ENCODE measurements at places on chromosomes 2 and 18.
A peak's percentile ranks its signal among the peaks of the same experiment; 100 is the strongest.

DNA sequence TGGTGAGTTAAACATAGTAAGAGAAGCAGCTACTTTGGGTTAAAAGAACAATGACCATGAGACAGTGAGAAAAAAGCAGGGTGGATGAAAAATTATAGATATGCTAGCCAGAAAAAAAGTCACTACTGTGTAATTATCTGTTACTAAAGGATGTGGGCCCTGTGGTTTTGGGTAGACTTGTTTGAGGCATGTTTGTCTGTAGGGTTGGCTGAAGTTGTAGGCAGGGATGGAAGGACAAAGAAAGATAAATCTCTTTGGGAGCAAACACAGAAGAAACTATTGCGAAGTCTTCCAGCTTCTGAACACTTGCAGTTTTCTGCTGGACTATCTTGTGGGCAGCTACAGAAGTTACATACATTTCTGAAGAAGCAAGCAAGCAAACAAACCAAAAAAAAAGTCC, 28.2 kb downstream of the RND3 start:
- DNase-seq = no peak

- DNase-seq = no peak
Measured at GRCh38 chr18:69885841-69886531, 61.7 kb downstream of the CD226 start.

DNA sequence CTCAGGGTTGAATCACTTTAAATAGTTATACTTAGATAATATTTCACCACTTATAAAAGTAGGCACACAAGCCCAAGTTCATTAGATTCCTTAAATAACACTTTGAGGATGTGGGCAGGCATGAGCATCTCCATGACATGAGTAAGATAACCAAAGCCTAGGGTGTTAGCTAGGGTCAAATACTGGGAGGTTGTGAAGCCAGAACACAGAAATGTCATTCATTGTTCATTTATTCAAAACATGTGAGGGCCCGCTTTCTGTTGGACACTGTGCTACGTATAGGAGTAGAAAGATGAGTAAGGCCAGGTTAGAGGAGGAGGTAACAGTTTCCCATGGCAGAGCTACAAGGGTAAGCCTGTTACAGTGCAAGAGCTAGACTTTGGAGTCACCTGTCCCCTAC, 93.5 kb upstream of the NEDD4L start:
- DNase-seq = no peak

- DNase-seq = no peak
Measured at GRCh38 chr2:132638313-132639040, 31.5 kb downstream of the LYPD1 start.

DNA sequence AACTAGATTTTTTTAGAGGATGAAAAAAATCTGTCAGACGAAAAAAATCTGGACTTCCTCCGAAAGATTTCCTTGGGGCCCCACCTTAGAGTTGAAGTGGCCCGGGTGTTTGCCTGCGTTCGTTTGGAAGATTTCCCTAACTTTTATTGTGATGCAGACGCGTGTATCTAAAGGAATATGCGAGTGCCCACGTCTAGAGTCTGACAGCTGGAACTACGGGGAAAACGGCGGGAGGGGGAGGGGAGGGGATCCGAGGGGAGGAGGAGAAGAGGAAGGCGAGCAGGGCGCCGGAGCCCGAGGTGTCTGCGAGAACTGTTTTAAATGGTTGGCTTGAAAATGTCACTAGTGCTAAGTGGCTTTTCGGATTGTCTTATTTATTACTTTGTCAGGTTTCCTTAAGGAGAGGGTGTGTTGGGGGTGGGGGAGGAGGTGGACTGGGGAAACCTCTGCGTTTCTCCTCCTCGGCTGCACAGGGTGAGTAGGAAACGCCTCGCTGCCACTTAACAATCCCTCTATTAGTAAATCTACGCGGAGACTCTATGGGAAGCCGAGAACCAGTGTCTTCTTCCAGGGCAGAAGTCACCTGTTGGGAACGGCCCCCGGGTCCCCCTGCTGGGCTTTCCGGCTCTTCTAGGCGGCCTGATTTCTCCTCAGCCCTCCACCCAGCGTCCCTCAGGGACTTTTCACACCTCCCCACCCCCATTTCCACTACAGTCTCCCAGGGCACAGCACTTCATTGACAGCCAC, 2.4 kb upstream of the SP9 start:
- no peak for DNase-seq

DNA sequence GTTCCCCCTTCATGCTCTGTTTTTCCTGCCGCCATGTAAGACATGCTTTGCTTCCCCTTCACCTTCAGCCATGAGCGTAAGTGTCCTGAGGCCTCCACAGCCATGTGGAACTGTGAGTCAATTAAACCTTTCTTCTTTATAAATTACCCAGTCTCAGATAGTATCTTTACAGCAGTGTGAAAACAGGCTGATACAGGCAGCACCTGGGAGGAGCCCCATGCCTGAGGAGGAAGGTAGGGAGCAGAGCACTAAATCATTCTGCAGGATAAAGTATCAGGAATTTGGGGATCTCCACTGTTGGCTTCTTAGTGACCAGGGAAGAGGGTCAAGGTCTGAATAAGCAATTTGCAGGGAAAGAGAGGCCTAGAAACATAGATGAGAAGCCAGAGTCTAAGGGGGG, 78.0 kb downstream of the KCNF1 start:
- DNase-seq = no peak

- no peak for DNase-seq
Measured at GRCh38 chr2:160358046-160358445, 135.6 kb downstream of the RBMS1 start.

DNA sequence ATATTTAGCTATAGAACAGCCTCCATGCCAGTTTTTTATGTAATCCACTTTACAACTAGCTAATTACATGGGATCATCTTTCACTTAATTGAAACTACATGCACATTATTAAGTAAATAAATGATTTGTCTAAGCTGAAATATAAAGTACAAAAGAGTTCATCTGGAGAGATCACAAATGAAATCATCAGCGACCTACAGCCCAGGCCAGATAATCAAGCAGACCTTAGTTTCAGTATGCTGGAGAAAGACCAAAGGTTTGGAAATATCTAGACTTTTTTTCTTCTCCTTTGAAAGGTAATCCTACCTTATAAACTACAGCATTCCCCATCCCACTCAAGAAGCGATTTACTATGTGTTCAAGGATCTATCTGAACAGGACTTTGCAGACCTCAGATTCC, 26.5 kb downstream of the FIGN start:
- no peak for DNase-seq

DNA sequence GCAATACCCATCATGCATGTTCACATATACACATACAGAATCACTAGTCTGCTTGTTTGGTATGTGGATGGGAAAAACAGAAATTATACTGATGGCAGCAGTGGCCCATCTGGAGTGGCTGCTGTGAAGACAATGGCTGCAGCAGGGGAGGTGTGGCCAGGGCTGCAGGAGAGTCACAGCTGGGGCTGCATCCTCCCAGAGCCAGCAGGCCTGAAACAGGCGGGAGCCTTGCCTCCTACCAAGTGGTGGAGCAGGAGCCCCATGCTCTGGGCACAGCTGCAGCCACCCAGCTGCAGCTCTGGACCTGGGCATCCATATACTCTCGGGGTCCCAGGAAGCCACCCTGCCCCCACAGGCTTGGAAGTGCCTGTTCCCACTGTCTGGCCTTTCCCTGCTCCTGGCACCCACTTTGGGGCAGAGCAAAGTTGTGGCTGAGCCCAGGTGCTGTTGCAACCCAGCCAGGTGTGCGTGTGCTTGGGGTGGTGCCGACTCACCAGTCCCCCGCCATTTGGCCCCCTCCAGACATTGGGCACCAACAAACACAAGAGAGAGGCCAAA, 136.6 kb downstream of the SPAG16 start:
- no peak for DNase-seq

GRCh38 chr18:28183418-28184078, 6.6 kb upstream of the CDH2 start:
- DNase-seq = no peak

DNA sequence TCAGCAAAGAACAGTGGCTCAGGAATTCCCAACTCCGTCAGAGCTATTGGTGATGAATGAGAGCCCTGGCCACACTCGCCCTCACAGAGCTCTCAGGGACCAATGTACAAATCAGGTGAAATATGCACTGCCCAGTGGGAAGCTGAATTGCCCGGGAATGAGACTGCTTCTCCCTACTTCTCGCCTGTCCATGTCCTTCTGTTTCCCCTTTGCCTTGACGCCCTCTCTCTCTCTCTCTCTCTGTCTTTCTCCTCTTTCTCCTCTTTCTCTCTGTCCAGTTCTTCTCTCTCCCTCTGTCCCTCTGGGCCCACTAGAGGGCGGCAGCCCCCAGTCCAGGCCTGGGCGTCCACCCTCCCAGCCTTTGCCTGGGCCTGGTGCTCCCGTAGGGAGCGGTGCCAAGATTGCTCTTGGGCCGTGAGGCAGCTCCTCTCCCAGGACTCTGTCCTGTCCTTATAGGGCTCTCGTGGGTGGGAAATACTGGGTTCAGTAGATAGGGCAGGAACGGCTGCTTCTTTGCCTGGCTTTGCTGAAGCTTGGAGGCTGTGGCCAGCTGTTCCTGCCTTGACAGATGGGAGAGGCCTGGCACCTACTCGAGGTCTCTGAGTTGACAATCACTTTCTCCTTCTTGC, 28.4 kb upstream of the PUM2 start:
- DNase-seq = peak; percentile 88

GRCh38 chr2:124482551-124482950, 457.5 kb downstream of the CNTNAP5 start:
- DNase-seq = no peak

DNA sequence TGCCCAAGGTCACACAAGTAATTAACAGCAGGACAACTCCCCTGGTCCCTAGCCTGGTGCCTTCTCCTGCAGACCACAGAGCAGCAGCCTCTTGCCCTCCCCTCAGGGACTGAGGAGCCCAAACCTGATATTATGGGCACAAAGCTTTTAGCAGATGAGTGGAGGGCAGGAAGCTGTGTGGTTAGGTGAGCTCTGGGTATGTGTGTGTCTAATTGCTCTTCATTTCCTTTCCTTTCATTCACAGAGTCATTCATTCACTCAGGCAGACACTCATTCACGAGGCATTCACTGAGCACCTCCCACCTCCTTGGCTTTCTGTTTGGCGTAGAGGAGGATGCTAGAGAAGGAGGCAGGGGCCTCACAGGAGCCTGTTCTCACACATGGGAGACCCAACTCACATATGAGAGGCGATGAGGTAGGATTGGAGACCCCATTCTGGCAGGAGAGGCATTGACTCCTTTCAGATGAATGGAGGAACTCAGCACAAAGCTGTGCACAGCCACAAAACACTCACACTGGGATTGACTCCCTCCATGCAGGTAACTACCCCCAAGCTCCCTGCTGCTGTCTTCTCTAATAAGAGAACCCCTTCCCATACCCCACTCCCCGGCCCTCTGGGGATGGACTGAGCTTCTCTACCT, 306.8 kb upstream of the SKOR2 start:
- DNase-seq = no peak

GRCh38 chr18:39698436-39698835, 2132.8 kb upstream of the CELF4 start:
- no peak for DNase-seq

- peak; percentile 15 for DNase-seq
Measured at GRCh38 chr2:112121682-112122254, 16.4 kb upstream of the FBLN7 start.

DNA sequence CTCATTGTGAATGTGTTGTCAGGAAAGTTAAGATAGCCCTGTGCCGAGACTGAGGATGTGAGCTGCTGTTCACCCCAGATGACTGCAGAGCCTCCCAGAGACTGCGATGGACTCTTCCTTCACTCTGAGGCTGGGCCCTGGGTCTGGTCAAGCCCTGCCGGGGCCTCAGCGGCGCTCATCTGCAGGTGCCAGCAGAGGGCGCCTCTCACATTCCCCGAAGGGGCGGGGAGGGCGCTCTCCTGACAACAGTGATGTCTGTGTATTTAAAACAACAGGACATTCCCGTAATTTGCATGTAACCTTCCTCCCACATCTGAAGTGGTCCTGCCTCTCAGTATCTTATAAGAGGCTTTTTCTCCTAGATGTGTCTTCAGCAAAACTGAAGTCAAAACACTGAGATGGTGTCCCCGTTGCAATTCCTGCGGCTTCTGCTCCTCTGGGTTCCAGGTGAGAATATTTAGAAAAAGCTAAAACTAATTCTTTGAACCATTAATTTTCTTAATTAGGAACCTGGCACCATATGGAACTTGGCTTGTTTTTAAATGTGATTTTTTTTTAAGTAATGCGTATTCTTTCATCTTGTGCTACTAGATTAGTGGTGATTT, 1377.9 kb downstream of the RPIA start:
- peak; percentile 60 for DNase-seq

DNA sequence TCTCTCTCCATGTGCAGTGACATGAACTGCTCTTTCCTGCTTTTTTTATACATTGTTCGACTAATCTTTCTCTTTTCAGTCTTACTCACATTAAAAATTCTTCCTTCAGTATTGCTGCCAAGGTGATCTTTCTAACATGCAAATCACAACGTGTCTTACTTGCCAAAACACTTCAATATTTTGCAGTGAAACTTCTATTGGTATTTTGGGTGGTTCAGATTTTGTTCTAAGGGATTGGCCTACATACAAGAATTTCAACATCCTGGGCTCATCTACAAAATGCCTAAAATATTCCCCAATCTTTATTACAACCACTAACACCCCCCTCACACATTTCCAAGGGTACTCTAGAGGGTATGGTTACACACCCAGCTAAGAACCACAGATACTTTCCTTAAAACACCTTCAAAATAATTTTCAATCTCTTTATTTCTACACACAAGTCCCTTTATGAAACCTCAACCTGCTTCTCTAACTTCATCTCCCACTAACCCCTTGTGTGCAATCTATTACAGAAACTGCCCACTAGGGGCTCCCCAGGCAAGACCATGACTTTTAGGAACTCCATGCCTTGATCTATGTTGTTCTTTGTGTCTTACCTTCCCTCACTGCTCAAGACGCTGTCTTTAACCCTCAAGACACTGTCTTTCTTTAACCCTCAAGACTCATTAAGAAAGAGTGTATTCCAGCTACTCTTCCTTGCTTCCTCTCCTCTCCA, 50.9 kb downstream of the COL3A1 start:
- DNase-seq = no peak

DNA sequence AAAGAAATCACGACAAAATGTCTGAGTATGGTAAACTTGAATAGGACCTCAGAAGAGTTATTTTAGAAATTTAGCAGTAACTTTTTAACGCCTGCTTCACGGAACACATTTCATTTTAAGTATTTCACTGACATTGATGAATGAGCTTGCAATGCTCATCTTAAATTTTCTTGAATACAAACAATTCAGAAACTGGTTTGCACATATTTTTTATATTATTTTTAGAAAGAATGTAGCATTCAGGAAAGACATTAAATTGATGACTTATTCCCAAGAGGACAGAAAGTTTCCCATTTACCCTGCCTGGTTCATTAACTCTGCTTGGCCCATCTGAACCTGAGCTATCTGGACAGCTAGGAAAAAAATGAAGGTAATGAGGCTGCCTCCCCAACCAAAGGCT, 89.3 kb downstream of the MBD2 start:
- DNase-seq = no peak

DNA sequence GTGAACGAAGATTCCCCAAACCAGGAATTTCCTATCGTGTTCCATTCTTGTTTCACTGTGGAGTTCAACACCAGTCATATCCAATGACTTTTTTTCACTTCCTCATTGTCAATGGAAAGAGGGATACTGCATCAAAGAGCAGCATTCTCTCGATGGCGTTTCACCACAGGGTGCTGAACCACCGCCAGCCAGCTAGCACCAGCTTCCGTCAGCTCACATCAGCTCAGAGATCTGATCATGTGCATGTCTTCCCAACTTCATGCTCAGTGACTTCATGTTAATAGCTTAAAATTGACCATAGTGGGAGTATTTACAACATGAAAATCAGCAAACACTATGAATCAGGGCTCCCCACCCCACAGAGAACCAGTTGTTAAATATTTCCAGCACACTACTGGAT, 359.9 kb downstream of the TNS1 start:
- no peak for DNase-seq

GRCh38 chr18:29226213-29226612, 1049.3 kb upstream of the CDH2 start:
- DNase-seq = no peak

- no peak for DNase-seq
Measured at GRCh38 chr2:71353248-71353647, 21.7 kb downstream of the ZNF638 start.

Data from left colon (tissue), 2 donors.